IPS-NIHi11 (cell line): ENCODE measurements at places on chromosomes 2 and 18.
A peak's percentile ranks its signal among the peaks of the same experiment; 100 is the strongest.

GRCh38 chr18:58541789-58542425 lies 87.0 kb downstream of the ALPK2 start:
- DNase-seq, result peak; percentile 40

GRCh38 chr2:191933307-191934105 lies 86.6 kb upstream of the CAVIN2 start:
- no peak for DNase-seq

DNA sequence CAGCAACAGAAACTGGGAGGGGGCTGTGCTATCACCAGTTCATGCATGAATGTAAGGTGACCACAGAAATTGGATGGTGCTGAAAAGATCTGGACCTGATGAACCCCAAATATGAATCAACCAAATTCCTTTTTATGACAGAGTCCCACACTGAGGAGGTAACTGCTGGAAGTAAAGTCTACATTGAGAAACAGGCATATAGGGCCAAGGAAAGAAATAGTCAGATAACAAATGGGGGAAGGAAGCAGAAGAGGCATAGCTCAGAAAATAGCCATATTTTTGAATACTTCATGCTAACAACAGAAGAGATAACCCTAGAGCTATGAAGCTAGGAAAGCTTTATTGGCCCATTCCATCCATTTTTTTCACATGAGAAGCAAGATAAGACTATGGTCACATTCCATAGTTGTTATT lies 25.8 kb downstream of the ZC3H6 start:
- no peak for DNase-seq

DNA sequence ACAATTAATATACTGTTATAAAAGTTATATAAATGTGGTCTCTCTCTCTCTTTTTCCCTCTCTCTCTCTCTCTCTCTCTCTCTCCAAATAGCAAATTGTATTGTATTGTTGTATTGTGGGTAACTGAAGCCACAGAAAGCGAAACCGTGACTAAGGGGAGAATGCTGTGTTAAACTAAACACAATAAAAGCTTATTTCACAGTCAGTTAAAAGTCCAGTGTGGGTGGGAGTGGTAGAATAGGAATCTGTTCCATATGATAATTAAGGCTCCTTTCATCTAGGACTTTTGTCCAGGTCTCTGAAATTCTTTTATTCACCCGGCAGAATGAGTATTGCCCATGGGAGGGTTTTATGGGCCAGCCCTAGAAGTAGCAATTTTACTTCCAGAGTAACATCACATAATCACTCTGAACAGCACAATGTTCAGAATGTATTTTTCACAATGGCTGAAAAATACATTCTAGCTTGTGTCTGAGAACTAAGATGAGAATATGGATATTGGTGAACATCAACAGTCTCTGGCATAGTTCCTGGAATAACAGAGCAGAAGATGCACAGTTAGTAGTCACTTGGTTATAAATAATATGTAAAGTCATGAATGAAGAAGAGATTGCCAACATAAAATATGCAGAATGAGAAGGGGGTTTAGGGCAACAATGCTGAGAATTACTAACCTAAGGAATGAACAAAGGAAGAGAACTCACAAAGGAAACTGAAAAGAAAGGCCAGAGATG lies 399.1 kb downstream of the PLCL1 start:
- no peak for DNase-seq
